Stimulated activated CD8-positive, alpha-beta memory T cell treated with anti-CD3 and anti-CD28 coated beads, Interleukin-4, amount 100 ng/mL, for 4 hours (primary cell): ENCODE measurements at places on chromosomes 13 and 19.

DNA sequence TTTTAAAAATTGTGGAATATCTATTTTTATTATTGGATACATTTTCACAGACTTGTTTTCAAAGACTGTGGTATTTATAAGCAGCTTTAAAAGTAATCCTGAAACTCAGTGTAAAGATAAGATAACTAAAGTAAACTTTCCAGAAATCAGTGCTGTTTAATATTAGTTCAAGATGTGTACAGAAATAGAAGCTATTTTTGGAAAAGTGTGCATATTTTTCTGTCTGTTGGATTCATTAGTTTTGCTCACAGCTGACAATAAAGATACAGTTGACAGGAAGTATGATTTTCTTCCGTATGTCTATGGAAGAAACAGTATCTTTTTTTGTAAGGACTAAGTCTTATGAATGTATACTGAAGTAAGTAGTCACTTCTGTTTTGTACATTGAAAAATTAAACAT, 85.9 kb downstream of the GJA3 start:
- DNase-seq = no peak

DNA sequence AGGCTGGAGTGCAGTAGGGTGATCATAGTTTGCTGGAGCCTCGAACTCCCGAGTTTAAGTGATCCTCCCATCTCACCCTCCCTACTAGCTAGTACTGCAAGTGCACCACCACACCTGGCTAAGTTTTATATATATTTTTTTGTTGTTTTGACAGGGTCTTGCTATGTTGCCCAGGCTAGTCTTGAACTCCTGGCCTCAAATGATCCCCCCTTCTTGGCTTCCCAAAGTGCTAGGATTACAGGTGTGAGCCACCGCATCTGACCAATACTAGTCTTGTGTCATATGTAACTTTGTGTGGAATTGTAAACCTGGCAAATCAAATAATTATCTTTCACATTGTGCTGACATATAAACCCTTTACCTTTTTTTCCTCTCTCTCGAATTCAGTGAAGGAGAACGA, 10.2 kb downstream of the HNRNPM start:
- no peak for DNase-seq

DNA sequence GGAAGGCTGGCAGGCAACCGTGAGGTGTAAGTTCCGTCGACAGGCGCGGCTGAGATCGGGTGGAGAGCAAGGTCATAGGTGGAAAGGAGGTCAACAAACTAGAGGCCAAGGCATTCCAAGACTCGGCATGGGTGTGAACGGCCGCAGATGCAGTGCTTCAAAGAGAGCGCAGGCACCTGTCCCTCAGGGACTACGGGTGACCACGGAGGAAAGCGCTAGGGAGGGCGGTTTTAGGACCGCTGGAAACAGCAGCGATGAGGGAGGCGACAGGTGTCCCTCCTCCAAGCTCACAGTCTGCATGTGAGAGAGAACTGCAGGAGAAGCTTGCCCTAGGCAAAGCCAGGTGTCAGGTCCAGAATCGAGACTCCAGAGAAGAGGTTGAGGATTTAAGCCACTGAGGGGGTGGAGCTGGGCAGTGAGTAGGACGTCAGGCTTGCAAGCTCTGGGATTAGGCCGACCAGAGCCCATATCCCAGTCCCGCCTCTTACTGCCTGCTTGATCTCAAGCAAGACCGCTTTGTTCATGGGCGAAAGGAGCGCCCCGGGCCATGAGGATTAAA, 1.6 kb upstream of the MLNR start:
- no peak for DNase-seq

DNA sequence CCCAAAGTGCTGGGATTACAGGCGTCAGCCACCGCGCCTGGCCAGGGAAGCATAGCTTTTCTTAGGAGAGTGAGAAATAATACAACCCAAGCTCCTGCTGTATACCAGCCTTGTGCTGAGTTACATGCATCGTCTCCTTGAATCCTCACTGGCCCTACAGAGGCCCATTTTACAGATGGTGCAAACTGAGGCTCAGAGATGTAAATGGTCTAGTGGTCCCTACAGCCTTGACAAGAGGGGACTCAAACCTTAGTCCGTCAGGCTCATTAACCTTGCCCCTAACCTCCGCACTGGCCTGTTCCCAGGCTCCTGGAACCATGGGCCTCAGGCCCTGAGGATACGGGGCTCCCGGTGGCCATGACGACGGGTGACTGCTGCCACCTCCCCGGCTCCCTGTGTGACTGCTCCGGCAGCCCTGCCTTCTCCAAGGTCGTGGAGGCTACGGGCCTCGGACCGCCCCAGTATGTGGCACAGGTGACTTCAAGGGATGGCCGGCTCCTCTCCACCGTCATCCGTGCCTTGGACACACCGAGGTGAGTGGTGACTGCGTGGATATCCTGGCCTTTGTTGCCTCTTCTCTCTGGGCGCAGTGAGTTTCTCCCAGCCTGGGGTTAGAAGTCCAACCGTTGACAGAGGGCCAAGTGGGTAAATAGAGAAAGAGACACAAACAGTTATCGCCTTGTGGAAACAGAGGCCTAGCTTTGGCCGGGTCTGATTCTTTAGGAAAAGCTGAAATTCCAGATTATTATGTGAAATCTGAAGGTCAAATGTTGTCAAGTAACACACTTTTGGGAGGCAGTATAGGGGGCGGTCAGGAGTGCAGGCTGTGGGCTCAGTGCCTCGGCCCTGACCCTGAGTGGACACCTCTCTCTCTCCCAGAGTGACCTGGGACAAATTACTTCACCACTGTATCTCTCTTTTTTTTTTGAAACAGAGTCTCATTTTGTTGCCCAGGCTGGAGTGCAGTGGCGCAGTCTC, 8.7 kb downstream of the MARCHF2 start:
- no peak for DNase-seq

GRCh38 chr19:10422846-10423245, 2.5 kb downstream of the PDE4A start:
- no peak for DNase-seq

DNA sequence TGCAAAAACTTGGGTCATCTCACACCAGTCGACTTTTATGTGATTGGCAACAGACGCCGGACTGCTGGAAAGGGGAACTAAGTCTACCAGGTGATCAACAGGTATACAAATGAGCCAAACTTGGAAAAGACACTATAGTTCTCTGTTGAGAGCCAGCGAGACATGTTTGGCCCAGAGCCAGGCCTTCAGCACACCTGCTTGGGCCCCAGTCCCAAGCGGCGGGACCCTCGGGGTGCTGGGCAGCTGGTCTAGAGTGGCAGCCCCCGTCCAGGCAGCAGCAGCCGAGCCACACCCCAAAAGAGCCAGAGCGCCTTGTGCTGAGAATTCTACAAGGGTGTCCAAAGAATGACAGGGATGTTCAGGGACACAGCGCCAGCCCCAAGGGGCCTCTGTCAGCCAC, 28.0 kb downstream of the NAXD start:
- no peak for DNase-seq

- DNase-seq = no peak
Observed at GRCh38 chr13:110374431-110375370, 67.6 kb downstream of the COL4A2 start.

DNA sequence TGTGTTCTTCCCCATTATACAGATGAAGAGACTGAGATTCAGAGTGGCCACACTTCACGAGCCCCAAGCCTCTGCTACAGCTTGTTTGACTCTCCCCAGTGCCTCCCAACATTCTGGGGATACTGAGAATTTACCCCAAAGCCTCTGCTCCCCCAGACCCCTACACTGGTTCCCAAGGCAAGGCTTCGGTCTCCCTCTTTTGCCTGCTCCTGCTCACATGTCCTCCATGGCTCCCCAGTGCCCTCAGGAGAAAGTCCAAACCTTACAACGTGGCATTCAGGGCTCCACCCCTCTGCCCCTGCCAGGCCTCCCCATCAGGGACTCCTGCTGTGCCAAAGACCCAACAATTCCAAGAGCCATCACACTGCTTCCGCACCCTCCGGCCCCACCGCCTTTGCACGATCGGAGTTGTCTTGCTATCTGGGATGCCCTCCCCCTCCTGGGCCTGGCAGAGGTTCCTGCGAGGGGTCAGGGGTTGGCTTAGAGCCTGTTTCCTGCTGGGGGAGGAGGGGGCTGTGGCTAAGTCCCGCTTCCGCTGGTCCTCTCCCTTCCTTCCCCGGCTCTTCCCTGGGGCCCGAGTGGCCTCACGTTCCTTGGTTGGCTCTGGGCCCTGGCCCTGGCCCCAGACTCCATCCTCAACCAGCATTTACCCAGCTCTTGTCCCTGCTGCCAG, 15.4 kb downstream of the GTPBP3 start:
- DNase-seq = no peak

GRCh38 chr13:111967572-111968201, 99.3 kb upstream of the SOX1 start:
- no peak for DNase-seq

GRCh38 chr13:87981416-87981815, 310.2 kb downstream of the SLITRK5 start:
- no peak for DNase-seq

- no peak for DNase-seq
Observed at GRCh38 chr19:38695832-38696728, 48.2 kb downstream of the CAPN12 start.

GRCh38 chr19:48867746-48868113, 687 bp downstream of the PLEKHA4 start:
- no peak for DNase-seq

GRCh38 chr13:66353664-66354063, 876.5 kb downstream of the PCDH9 start:
- DNase-seq = no peak

- no peak for DNase-seq
Observed at GRCh38 chr19:21610341-21610740, 104.9 kb downstream of the ZNF429 start.

- DNase-seq = no peak
Observed at GRCh38 chr13:41458187-41458760, 924 bp downstream of the RGCC start.

DNA sequence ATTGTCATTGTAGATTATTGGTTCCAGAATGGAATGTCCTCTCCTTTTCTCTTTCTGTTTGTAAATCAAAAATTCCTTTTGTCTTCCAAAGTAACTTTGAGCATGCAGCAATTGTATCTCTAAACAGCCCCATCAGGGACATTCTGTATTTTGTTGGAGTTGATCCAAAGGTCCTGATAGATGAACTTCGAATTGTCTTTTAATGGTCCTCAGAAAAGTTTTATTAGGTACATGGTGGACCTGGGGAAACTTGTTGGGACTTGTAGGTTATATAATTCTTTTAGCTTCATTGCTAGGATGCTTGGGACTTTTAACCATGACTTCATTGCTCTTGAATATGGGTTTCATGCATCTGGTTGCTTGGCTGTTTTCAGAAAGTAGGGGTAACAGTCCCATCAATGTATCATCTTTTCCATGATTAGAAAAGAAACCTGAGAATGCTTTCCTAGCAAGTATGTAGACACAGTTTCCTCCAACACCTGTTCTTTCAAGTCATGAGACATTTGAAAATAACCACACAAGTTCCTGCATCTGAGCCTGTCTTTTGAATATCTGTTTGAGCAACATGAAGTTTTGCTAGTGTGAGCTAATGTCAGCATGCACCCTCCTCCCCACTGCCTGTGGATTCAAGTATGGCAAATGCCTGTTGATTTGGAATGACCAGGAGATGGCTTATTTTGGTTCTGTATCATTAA, 413.1 kb downstream of the KCNRG start:
- no peak for DNase-seq

DNA sequence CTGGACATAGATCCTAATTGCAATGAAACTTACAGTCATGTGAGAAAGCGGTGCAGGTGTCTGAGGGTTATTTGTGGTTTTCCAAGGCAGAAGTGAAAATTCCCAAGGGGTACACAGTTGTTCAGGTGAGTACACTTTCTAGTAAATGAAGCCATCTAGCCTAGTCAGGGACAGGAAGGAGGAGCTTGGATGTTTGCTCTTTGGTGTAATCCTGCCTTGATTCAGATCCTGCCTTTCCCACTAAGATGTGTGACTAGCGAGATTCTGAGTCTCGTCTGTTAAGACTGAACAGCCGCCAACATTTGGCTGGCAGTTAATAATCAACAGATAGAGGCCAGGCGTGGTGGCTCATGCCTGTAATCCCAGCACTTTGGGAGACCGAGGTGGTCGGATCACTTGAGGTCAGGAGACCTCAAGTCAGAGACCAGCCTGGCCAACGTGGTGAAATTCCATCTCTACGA, 2.5 kb downstream of the RPS9 start:
- no peak for DNase-seq

DNA sequence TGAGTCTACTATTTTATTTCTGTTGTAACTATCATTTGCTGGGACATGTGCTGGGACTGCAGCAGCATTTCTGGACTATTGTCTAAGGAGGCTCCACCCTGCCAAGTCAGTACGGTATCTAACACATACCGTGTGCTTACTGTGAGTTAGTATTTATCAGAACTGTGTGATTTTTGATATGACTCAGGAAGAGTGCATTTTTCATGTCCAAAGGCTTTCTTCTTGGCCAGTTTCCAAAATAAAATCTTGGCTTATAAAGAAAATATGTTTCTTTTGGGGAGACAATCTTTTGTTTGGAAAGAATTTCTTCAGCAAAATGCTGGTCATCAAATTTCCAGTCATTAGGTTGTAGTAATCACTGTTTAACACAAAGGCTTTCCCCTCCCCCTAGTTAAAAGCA, 11.6 kb downstream of the PARP4 start:
- DNase-seq = no peak

- no peak for DNase-seq
Observed at GRCh38 chr19:15417699-15418098, 1.1 kb downstream of the AKAP8L start.

DNA sequence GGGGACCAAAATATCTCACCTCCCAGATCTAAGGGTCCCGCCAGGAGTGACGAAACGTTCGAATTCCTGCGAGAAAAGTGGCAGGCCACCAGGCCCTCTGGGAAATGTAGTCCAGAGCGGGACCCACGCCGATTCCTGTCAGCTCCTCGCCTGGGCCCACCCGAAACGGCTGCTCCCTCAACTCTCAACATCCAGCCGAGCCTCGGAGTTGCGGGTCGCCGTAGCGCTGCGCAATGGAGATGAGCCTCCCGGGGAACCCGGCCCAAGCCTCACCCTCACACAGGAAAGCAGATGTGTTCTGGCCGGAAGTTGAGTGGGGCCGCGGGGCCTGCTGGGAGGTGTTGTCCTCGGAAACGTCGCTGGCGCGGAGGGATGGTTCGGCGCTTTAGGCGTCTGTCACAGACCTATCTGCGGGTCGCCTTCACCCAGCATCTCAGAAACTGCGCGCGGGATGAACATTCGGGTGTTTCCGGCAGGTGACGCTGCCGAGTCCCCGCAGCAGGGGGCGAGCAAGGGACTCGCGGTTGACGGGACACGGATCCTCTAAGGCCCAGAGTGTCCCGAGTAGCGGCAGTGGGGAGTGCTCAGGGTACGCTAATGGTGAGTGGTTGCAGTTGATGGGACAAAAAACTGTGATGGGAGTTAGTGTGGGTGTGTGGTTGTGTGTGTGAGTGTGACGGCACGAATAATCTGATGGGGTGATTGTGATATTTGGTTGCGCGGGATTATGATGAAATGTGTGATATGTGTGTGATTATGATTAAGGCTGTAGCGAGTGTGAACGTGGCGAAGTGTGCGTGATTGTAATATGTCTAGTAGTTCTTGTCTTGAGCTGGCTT, at the start of the genes ZNF568 and ZNF829:
TSS of gene ZNF568 (plus strand) at position 341 of the 839 bp plus-strand sequence. CDS start 6,439 bp downstream, outside the sequence.
TSS of gene ZNF829 (minus strand) at position 300 of the 839 bp plus-strand sequence. CDS start 1,124 bp downstream, outside the sequence.
- peak; percentile 82 for DNase-seq

GRCh38 chr19:30674656-30675055, 302.5 kb downstream of the ZNF536 start:
- DNase-seq = no peak

GRCh38 chr13:22135446-22135845, 464.6 kb downstream of the FGF9 start:
- DNase-seq = no peak
